ENCODE measurements at places on chromosomes 7 and 10.

DNA sequence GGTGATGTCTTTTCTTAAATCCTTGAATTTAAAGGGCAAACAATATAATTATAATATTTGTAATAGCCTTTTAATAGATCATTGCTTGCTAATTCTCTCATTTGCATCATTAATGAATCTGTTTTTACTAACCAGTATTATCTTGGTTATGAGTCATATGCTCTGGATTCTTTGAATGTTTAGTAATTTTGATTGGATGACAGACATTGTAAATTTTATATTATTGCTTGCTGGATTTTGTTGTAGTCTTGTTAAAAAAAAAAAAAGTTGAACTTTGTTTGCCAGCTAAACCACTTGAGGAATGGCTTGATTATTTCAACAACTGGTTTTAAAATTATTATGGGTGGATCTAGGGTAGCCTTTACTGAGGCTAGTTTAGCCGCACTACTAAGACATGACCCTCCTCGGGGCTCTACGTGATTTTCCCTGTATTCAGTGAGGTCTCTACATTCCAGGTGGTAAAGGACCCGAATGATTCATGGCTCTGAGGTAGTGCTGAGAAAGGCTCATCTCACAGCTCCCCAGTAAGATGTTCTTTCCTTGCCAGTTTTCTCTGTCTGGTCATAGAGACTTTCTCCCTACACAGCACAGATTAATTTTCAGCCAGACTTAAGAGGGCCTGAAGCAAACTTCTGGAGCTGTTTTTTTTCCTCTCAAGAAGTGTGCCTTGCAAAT lies 8.5 kb downstream of the C10orf90 start:
- peak; percentile 61 for DNase-seq

- DNase-seq: no peak
These were observed 13.7 kb upstream of the MAP3K8 start for GRCh38 chr10:30420266-30420665.

DNA sequence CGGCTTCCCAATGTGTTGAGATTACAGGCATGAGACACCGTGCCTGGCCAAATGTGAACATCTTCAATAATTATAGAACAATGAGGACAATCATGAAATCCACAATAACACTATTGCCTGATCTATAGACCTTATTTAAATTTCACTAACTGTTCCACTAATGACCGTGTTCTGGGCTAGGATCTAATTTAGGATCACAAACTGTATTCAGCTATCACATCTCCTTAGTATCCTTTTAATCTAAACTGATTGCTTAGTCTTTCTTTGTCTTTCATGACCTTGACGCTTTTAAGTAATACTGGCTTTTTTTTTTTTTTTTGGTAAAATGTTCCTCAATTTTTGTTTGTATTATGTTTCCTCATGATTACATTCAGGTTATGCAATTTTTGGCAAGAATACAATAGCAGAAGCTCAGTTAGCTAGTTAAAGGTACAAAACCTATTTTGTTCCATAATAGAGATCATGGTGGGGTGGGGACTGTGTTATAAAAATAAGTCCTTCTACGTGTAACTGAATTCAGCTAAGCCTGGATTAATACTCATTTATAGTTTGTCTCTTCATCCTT lies 158.4 kb downstream of the AOAH start:
- DNase-seq: peak; percentile 26

GRCh38 chr7:38658921-38659320 lies 27.7 kb upstream of the AMPH start:
- no peak for DNase-seq

- peak; percentile 83 for DNase-seq
These were observed 206.3 kb downstream of the THSD7A start for GRCh38 chr7:11625669-11626068.

DNA sequence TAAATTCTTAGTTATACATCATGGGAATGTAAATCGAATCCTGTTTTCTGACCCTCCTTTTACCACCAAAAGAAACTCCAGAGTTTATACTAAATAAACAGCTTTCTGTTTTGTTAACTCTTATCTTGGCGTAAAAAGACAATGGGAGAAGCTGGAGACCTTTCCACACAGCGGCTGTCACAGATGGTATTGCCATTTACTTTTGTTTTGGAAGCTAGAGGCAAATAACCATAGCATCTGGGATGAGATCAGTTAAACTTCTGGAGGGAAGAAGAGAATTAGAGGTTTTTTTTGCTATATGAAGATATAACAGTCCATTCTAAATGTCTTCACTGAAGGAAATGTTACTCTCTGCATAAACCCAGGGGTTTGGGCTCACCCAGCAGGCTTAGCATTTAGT lies 258.9 kb downstream of the REEP3 start:
- DNase-seq: no peak

DNA sequence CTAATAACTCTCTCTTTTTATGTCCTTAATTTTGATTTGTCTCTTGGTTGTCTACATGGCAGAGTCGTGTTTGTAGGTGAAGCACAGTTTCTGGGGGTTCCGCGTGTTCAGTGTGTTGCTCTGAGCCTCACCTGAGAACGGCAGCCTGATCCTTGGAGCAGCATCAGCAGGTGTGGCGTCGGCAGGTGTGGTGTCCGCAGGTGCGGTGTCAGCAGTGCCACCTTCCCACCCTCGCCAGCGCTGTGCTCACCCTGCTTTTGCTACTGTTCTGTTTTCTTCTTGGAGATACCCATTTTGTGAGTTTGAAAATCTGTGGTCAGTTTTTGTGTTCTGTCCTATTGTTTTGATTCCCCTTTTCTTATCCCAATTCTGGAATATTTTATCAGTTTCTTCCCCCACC lies 406.6 kb downstream of the GLRX3 start:
- no peak for DNase-seq

DNA sequence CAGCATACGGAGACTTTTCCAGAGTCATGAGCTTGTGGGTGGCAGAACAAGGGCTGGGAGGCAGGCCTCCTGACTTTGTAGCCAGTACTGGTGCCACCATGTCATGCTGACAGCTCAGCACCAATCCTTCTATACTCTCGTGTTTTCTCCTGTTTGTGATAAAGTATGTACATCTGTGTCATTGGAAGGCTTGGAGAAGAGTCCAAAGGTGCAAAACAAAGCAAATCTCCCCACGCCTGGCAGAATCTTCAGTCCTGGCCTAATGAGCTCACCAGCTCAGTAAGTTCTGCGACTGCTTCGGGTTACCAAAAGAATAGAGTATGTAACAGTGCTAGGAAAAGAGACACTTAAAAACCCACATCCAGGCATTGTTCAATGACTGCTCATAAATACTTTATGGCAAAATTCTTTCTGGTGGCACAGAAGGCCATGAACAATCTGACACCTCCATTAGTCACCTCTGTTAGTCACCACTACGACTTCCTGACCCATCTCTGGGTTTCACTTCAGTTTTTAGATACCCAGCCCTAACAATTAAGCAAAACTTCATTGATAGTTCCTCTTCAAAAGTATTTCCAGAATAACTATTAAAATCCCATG lies 24.5 kb downstream of the STEAP1 start:
- peak; percentile 55 for DNase-seq

GRCh38 chr10:70651661-70652060 lies 20.6 kb upstream of the ADAMTS14 start:
- DNase-seq: no peak

DNA sequence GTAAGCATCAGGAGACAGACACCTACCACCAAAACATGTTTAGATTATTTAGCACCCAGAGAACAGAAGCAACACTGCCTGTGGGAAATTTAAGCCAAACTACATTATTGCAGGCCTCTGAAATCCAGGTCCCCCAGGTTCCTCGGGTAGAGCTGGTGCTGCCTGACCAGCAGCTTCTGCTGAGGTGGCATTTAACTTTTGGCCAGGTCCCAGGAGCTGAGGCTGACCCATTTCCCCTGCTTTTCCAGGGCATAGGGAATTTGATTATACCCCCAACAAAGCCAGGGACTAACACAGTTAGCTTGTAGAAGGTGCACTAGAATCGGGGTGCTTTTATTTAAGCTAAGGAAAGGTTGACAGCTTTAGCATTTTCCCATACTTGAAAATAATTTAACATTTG lies 4.7 kb downstream of the LRRC4 start:
- no peak for DNase-seq

DNA sequence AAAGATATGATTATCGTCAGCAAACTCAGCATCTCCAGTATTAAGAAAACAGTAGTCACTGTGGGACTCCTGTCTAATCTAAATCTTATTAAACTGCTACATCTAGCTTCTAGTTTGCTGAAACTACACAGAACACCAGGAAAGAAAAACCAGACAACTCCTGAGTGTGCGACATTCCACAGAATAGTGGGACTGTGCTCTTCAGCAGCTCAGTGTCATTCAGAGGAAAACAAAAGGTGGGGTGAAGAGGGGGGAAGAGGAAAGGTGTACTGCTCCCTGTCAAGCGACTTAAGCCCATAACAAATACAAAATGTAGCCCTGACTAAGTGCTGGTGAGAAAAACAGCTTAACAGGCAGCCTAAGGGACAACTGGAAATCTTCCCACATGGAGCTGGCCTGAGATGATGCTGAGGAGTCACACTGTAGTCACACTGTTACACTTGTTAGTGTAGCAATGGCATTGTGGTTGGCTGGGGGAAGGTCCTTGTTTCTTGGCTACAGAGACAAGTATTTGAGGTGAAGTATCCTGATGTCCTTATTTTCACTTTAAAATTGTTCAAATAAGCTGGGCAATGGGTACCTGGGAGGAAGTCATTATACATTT lies 135.5 kb downstream of the USP6NL start:
- DNase-seq: peak; percentile 13

GRCh38 chr7:40800771-40801170 lies 666.0 kb downstream of the SUGCT start:
- DNase-seq: no peak

DNA sequence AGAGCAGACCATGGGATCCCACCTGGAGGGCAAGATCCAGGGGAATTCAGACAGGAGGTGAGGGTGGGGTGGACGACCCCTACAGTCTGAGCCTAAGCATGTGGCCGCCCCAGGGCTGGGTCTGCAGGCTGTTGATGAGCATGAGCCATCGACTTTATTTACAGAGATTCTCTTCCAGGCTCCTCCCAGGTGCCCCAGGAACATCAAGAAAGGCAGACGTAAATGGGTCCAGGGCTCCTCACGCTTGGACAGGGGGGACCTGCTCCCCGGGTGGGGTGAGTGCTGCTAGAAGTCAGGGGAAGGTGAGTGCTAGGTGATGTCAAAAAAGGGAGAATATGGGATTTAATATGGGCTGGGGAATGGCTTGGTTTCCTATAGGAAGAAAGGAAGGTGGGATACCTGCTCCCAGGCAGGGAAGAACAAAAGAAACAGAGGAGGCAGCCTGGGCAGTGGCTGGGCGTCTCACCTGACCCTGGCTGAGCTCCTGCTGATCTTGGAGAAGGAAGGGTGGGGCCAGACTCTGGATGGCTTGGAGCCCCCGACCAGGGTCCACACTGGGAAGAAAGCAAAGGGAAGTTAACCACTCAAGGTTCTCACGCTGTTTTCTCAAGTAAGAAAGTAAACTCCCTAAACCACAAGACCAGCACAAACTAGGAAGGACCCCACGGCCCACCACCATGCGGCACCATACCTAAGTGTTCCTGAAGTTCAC lies 162.1 kb upstream of the SHH start:
- DNase-seq: no peak

DNA sequence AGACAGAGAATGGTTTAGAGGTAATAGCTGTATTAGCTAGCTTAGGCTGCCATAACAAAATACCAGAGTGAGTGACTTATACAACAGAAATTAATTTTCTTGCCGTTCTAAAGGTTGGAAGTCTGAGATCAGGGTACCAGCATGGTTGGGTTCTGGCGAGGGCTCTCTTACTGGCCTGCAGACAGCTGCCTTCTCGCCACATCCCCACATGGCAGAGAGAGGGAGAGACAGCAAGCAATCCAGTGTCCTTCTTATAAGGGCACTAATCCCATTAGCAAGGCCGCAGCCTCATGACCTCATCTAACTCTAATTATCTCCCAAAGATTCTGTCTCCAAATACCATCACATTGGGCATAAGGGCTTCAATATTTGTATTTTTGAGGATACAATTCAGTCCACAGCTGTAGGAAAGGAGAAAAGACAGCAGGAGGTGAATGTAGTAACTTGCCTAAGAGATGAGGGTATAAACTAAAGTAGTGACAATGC lies 3.6 kb upstream of the STAM start:
- DNase-seq: no peak

DNA sequence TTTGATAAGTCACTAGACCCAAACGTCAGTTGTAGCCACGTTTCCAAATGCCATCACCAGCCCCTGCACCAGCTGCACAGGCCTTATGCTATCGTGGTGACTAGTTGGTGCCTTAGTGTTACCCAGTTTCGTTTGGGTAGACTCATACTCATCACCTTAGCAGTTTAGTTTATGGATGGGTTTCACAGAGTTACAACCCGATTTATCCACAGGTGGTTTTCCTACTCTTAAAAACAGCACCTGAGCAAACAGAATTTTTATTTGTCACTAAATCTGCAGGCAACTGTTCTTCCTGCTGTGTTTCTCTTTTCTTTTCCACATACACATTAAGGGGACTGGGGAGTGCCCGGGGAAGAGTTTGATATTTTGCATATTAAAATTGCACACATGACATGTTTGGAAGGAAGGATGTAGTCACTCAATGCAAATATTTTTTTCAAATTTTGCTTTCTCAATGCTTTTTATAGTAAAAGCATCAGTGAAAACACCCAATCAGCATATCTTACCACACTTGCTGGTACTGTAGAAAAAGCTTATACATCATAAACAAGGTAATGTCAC lies 41.6 kb downstream of the PDSS1 start:
- no peak for DNase-seq
